ENCODE measurements at places on chromosomes 5 and 9.
A peak's percentile ranks its signal among the peaks of the same experiment; 100 is the strongest.

GRCh38 chr5:133595465-133595864, 16.9 kb downstream of the FSTL4 start:
- H3K27ac ChIP-seq: no peak overlapping the region
- H3K36me3 ChIP-seq: peaks cover 3% of the 10 kb centered on the region
- H3K4me3 ChIP-seq: no peak overlapping the region
- no peaks in the 10 kb centered on the region for H3K4me1 ChIP-seq

DNA sequence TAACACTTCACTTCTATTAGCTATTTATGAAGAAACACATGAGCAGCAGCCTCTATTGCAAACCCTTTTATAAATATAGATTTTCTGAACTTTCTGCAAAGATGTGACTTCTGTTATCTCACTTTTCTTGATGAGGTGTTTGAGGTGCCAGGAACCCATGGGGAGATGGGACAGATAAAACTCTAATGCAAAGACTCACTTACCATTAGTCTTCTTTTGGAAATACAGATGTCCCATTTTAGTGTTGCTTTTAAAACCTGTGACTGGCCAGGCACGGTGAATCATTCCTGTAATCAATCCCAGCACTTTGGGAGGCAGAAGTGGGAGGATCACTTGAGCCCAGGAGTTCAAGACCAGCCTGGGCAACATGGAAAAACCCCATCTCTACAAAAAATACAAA, 171.3 kb upstream of the GAS1 start:
- peaks cover 22% of the 10 kb centered on the region for H3K4me1 ChIP-seq
- H3K36me3 ChIP-seq: no peaks in the 10 kb centered on the region
- DNase-seq: no peak
- peaks cover 20% of the 10 kb centered on the region for H3K27me3 ChIP-seq
- no peak overlapping the region for H3K27ac ChIP-seq
- H3K4me3 ChIP-seq: no peak overlapping the region

GRCh38 chr5:91365498-91365897, 17.6 kb downstream of the ARRDC3 start:
- no peak overlapping the region for H3K27ac ChIP-seq
- H3K27me3 ChIP-seq: no peaks in the 10 kb centered on the region
- DNase-seq: no peak
- no peak overlapping the region for H3K4me3 ChIP-seq
- no peaks in the 10 kb centered on the region for H3K4me1 ChIP-seq

- H3K4me1 ChIP-seq: peaks cover 15% of the 10 kb centered on the region
- DNase-seq: no peak
- no peaks in the 10 kb centered on the region for H3K36me3 ChIP-seq
- H3K4me3 ChIP-seq: no peak overlapping the region
- H3K27ac ChIP-seq: no peak overlapping the region
Observed at GRCh38 chr9:115980502-115980901, 173.1 kb upstream of the PAPPA start.

- H3K27ac ChIP-seq: no peak overlapping the region
- H3K36me3 ChIP-seq: no peaks in the 10 kb centered on the region
- no peaks in the 10 kb centered on the region for H3K4me1 ChIP-seq
Observed at GRCh38 chr5:776862-777711, 7.4 kb downstream of the ZDHHC11B start.

DNA sequence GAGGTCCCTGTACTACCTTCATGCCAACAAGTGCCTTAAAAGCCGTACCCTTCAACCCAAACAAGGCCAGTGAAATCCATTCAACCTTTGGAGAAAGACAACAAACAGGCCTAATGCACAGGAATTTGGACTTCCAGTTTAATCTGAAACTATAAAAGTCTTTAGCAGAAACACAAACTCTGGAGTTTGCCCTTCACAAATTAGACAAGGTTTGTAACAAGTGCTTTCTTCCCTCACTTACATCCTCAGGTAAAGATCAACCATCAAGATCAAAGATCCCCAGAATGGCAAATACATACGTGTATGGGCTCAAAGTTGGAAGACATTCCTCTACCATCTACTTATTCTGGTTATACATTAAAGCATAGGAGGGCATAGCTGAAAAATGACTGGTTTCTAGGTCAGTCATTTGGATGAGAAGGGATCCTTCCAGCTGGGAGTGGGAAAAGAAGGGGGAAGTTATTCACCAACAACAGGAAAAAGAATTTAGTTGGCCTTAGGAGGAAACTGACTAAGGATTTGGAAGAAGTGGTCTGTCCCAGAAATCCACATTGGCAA, 2.0 kb downstream of the DAB2 start:
- H3K4me3 ChIP-seq: peak overlapping the region; percentile 87
- H3K27ac ChIP-seq: peak overlapping the region; percentile 28
- no peak for DNase-seq
- peaks cover 62% of the 10 kb centered on the region for H3K4me1 ChIP-seq
- no peaks in the 10 kb centered on the region for H3K27me3 ChIP-seq

DNA sequence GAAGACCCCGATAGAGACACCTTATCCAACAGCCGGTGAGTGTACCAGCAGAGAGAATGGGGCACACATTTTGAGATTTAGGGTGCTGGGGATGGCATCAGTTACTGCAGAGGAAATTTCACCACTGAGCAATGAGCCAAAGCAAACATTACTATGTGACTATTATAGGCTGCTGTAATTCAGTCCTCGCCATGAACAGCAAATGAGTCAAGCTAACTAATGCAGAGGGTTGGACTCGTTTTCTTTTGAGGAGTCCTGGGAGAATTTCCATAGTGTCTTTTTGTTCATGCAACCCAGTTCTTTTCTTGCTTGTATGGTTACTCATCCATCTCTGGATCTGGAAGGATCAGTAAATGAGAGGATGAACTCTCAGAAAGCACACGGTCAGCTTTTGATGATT, 323.8 kb downstream of the PSAT1 start:
- peaks cover 4% of the 10 kb centered on the region for H3K27me3 ChIP-seq
- no peak overlapping the region for H3K27ac ChIP-seq
- H3K36me3 ChIP-seq: no peaks in the 10 kb centered on the region

- H3K4me1 ChIP-seq: no peaks in the 10 kb centered on the region
- H3K27me3 ChIP-seq: peaks cover 14% of the 10 kb centered on the region
- H3K4me3 ChIP-seq: no peak overlapping the region
- DNase-seq: no peak
- no peaks in the 10 kb centered on the region for H3K36me3 ChIP-seq
Observed at GRCh38 chr5:10914741-10915480, 153.9 kb upstream of the DAP start.

DNA sequence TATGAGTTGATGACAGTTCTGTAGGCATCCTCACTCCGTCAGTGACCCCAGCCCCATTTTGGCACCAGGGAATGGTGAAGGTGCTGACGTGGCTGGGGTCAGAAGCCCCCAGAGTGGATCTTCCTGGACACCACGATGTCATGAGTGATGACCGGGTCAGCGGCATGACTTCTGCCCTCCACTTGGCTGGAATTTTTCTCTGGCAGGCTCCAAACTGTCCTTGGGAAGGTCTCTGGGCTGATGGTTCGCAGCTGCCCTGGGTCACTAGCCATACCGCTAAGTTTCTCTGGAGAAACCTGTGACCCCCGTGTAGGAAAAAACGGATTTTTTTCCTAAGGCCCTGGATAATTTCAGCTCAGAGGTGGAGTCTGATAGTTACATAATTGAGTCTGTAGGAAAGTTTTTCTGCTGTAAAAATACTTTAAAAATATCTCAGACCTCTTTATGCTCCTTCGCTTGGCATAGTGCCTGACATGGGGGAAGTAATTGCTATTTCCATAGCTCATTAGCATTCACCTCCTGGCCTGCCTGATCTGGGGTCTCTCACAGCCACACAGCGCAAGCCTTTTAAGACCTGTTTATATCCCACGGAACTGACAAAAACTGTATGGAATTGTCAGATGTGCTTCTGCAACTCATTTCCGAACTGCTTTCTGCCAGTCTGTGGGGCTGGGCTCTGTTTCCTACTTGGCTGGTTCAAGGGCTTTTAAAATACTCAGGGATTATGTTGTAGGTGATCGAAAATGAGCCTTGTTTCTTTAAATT, 69.2 kb downstream of the ANGPTL2 start:
- no peaks in the 10 kb centered on the region for H3K27me3 ChIP-seq

- H3K4me3 ChIP-seq: no peak overlapping the region
- H3K27me3 ChIP-seq: no peaks in the 10 kb centered on the region
- H3K27ac ChIP-seq: no peak overlapping the region
- H3K4me1 ChIP-seq: no peaks in the 10 kb centered on the region
Observed at GRCh38 chr9:23162789-23163188, 663.3 kb downstream of the ELAVL2 start.

- no peaks in the 10 kb centered on the region for H3K36me3 ChIP-seq
- no peaks in the 10 kb centered on the region for H3K27me3 ChIP-seq
- H3K4me1 ChIP-seq: no peaks in the 10 kb centered on the region
- H3K4me3 ChIP-seq: no peak overlapping the region
Observed at GRCh38 chr9:109463924-109464625, 34.0 kb downstream of the PTPN3 start.

DNA sequence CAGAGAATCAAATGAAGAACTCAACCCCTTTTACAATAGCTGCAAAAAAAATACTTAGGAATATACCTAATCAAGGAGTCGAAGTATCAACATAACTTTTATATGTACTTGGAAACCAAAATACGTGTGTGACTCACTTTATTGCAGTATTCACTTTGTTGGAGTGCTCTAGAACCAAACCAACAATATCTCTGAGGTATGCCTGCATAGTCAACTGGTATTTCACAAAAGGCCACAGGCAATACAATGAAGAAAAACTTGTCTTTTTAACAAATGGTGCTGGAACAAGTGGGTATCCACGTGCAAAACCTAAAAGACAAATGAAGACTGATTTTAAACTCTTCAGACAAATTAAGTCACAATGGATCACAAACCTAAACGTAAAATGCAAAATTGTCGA, 385.7 kb downstream of the TLE1 start:
- no peaks in the 10 kb centered on the region for H3K36me3 ChIP-seq
- H3K4me1 ChIP-seq: no peaks in the 10 kb centered on the region
- no peak overlapping the region for H3K27ac ChIP-seq
- H3K27me3 ChIP-seq: no peaks in the 10 kb centered on the region
- DNase-seq: no peak

- no peak for DNase-seq
- H3K4me3 ChIP-seq: no peak overlapping the region
- peaks cover 6% of the 10 kb centered on the region for H3K4me1 ChIP-seq
Observed at GRCh38 chr9:92186631-92187030, 71.4 kb upstream of the SPTLC1 start.

GRCh38 chr9:127283917-127284497, 19.4 kb downstream of the GARNL3 start:
- no peak overlapping the region for H3K27ac ChIP-seq
- H3K36me3 ChIP-seq: no peaks in the 10 kb centered on the region
- H3K4me3 ChIP-seq: no peak overlapping the region
- no peaks in the 10 kb centered on the region for H3K27me3 ChIP-seq
- DNase-seq: no peak

- H3K36me3 ChIP-seq: no peaks in the 10 kb centered on the region
- H3K4me3 ChIP-seq: no peak overlapping the region
- H3K27ac ChIP-seq: no peak overlapping the region
- H3K27me3 ChIP-seq: peaks cover 17% of the 10 kb centered on the region
- no peak for DNase-seq
Observed at GRCh38 chr5:159902444-159903121, 13.7 kb upstream of the ADRA1B start.

DNA sequence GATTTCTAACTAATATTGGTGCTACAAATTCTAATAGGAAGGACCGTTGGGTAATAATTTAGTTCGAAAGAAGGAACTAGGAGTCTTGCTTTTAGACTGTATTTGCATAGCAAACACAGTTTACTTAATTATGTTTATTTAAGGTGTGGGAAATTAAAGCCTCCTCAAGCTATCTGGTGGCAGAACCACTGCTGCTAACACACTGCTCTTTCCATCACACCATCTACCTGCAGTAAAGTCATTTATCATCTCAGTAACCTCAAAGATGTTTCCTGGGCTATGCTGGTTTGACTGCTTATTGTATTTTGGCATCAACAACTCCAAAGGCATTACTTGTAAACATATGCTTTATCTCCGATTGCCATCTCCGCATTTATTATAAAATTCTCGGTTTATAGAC, 114.3 kb downstream of the DEPDC1B start:
- peaks cover 4% of the 10 kb centered on the region for H3K4me1 ChIP-seq
- DNase-seq: no peak
- no peak overlapping the region for H3K4me3 ChIP-seq
- no peak overlapping the region for H3K27ac ChIP-seq

DNA sequence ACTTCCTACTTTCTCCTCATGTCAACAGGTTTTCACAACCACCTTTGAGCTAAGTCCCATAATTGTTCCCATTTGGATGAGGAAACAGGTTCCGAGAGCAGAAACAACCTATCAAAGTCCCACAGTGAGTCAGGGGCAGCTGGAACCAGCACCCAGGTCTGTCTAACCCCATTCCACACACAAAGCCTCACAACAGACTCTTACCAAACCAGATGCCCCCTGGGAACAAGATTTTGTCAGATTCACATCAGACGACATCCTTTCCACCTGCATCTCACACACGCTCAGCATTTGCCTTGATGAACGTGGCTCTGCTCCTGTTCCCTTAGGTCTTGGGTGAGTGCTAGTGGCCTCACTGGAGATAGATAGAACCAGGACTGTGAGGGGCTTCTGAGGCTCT, 17.0 kb downstream of the SWI5 start:
- DNase-seq: no peak
- no peaks in the 10 kb centered on the region for H3K27me3 ChIP-seq
- H3K4me3 ChIP-seq: no peak overlapping the region
- H3K27ac ChIP-seq: no peak overlapping the region
- no peaks in the 10 kb centered on the region for H3K36me3 ChIP-seq

GRCh38 chr5:98483301-98483685, 290.2 kb upstream of the RGMB start:
- H3K4me1 ChIP-seq: no peaks in the 10 kb centered on the region
- DNase-seq: no peak
- no peak overlapping the region for H3K27ac ChIP-seq
- no peak overlapping the region for H3K4me3 ChIP-seq
- H3K36me3 ChIP-seq: no peaks in the 10 kb centered on the region

GRCh38 chr5:42621242-42621641, 135.4 kb upstream of the CCDC152 start:
- H3K4me3 ChIP-seq: no peak overlapping the region
- no peak for DNase-seq
- H3K27ac ChIP-seq: no peak overlapping the region
- H3K4me1 ChIP-seq: no peaks in the 10 kb centered on the region
- no peaks in the 10 kb centered on the region for H3K27me3 ChIP-seq

DNA sequence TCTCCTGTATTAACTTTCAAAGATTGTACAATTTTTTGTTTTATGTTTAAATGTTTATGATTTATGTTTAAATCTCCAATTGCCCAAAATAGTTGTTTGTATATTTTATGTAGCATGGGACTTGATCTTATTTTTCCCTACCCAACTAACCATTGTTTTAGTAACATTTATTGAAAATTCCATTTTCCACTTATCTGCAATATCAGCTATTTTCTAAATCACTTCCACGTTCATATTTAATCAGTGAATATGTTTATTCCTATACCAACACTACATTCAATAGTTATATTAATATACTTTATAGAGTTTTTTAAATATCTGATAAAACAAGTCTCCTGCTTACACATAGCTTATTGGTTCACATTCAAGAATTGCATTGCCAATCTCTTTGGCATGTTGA, 532.2 kb downstream of the CHSY3 start:
- H3K36me3 ChIP-seq: no peaks in the 10 kb centered on the region
- no peak overlapping the region for H3K27ac ChIP-seq
- H3K27me3 ChIP-seq: no peaks in the 10 kb centered on the region
- no peak overlapping the region for H3K4me3 ChIP-seq
- DNase-seq: no peak

Data from type B pancreatic cell (in vitro differentiated cells).